Kidney (tissue), 22 donors: ENCODE measurements at places on chromosomes 11 and 22. TPM values are rescaled to one million over a fixed set of nuclear protein-coding genes. Genes with fewer than 3 reads are reported as not detected.

- DNase-seq: no peak
These were observed 4.3 kb downstream of the LGALS2 start for GRCh38 chr22:37575490-37576003.

GRCh38 chr11:70029861-70030380 is 48.2 kb upstream of the ANO1 start:
- DNase-seq: no peak

DNA sequence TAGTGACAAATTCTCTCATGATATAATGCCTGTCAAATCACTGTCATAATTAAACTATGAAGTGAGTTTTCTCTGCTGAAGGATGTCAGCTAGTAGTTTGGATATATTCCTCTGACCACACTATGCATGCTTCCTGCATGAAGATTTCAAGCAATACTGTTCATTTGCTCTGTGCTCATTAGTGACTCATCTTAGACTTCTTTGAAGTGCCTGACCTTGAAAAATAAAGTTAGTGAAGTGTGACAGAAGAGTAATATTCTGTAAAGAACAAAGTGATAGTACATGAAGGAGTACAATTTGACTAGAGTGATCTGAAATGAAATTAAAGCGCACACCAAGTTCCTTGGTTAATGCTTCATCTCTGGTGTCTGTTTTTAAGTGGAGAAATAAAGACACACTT is 629.5 kb upstream of the ANO3 start:
- no peak for DNase-seq

GRCh38 chr11:27496461-27496860 is 10.1 kb downstream of the LIN7C start:
- no peak for DNase-seq

GRCh38 chr11:74686792-74687191 is 44.4 kb downstream of the CHRDL2 start:
- DNase-seq: peak; percentile 8

GRCh38 chr11:2704356-2704755 is 4.6 kb upstream of the KCNQ1OT1 start:
- no peak for DNase-seq

- DNase-seq: no peak
These were observed 15.2 kb upstream of the LDHA start for GRCh38 chr11:18379201-18379600.

- DNase-seq: no peak
These were observed 389.4 kb upstream of the CADM1 start for GRCh38 chr11:115893461-115894099.

DNA sequence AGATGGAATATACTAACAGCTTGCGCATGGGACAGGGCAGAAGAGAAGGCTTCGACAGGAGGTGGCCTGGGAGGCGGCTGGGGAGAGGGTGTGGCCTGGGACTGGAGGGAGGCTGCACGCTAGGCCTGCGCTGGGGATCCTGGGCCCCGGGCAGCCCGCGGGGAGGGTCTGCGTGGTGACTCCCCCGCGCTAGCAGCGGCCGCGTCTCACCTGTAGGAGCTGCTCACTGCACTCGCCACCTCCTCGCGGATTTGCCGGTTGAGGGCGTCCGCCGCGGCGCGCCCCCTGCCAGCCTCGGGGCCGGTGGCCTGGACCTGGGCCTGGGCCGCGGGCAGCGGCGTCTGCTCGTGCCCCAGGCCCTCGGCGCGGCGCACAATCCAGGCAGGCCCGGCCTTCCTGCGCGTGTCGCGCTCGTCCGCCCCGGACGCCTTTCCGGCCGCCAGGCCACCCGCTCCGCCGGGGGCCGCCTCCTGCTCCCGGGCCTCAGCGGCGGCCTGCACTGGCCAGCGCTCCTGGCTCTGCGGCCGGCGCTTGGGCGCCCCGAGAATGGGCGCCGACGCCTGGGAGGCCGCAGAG is 1.5 kb downstream of the MAP6 start:
- peak; percentile 54 for DNase-seq

DNA sequence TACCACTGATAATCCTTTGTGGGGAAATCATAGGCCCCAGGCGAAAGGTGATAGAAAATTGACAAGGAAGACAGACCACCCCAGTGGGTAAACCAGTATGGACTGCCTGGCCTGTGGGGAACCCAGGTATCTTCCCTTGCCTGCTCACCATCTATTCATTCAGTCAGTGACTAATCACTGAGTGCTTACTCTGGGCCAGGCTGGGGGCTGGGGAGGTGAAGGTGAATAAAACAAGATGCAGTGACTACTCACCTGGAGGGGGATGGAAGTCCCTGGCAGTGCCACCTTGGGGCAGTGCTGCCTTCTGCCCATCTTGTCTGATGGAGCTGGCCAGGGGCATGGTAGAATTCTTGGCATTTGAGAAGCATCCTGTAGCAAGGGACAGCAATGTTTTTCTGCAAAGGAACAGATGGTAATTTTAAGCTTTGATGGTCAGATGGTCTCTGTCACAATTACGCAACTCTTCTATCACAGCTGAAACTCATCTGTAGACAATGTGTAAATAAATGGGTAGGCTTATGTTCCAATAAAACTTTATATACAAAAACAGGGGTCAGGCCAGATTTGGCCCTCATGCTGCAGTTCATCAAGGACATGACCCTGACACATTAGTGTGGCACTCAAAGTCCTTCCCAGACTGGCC is 4.6 kb downstream of the ISX start:
- DNase-seq: no peak

DNA sequence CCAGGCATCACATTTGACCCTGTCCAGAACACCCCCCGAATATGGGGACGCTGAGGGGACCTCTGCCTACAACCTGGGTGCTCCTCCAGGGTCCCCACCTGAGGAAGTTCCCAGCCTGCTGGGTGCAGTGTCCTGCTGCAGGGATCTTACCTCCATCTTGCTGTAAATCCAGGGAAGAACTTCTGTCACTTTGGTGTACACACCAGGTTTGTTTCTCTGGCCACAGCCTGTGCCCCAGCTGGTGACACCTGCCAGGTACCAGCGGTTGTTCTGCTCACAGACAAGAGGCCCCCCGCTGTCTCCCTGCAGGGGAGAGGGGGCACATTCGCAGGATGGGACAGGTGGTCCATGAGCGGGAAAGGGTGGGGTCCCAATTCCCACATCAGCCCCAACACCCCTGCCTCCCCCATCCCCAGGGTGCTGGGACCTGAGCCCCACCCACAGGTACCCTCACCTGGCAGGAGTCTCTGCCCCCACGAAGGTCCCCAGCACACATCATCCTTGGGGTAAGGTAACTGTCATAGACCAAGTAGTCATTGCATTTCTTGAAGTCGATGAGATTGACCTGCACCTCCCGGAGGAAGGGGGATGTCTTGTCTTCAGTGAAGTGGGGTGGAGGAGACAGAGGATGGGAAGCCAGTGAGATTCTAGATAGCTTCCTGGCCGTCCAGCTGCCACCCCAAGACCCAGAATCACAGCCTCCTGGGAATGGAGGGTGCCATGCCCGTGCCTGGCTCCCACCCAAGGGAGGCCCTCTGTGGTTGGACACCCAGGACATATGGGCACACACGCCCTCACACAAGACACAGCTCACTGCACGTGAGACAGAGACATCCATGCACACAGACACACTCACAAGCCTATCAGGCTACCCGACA is 25.5 kb downstream of the TMPRSS13 start:
- no peak for DNase-seq

- DNase-seq: no peak
These were observed 80.5 kb downstream of the MYO7A start for GRCh38 chr11:77208535-77208934.

GRCh38 chr11:112465433-112466024 is 204.9 kb upstream of the PLET1 start:
- DNase-seq: peak; percentile 53

DNA sequence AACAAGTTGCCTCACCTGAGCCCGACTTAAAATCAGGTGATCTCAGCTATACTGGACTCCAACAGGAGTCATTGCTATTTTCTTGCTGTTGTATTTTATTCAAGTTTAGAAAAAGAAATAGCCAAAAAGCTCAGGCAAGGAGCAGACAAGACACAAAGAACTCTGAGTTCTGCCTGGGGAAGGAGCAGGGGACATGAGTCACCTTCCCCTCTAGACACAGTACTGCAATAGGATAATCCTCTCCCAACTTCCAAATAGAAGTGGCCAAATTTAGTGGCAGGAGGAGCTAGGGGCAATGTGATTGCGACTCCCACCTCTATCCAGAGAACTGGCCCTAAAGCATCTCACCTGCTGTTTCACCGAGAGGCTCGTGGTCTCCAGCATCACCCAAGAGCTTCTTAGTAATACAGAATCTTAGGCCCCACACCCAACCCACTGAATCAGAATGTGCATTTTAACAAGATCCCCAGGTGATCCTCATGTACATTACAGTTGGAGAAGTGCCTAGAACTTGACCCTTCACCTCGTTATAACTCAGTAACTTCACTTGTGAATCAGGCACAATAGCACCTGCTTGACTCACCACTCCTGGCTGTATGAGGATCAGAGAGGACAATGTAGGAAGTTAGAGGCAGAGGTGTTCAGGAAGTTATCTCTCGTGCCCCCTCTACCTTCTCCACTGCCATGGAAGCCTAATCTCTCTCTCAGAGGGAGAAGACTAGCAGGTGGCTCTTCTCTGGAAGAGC is 56.8 kb upstream of the FBXO3 start:
- DNase-seq: no peak

DNA sequence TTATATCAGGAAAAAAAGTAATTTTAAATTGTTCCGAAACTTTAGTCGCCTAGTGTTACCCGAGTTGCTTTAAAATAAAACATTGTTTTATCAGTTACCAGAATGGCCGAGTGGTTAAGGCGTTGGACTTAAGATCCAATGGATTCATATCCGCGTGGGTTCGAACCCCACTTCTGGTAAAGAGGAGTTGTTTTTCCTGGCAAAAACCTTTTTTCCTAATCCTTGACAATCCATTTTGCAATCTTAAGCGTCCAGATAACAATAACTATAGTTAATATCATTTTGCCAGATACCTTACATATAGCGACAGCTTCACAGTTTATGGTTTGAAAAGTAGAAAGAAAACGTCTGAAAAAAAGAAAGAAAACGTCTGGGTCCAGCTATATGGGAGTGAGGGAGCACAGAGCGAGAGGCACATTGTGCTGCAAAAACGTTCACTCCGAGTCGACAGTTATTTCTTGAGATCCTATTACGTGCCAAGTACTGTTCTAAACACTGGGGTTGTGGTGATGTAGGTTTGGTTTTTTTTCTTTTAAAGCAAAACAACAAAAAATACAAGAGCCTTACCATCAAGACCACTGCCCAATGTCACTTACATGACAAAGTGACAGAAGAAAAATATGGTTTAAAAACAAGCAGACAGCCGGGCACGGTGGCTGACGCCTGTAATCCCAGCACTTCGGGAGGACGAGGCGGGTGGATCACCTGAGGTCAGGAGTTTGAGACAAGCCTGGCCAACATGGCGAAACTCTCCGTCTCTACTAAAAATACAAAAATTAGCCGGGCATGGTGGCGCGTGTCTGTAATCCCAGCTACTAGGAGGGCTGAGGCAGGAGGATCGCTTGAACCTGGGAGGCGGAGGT is 40.6 kb downstream of the OR4D9 start:
- DNase-seq: peak; percentile 58

DNA sequence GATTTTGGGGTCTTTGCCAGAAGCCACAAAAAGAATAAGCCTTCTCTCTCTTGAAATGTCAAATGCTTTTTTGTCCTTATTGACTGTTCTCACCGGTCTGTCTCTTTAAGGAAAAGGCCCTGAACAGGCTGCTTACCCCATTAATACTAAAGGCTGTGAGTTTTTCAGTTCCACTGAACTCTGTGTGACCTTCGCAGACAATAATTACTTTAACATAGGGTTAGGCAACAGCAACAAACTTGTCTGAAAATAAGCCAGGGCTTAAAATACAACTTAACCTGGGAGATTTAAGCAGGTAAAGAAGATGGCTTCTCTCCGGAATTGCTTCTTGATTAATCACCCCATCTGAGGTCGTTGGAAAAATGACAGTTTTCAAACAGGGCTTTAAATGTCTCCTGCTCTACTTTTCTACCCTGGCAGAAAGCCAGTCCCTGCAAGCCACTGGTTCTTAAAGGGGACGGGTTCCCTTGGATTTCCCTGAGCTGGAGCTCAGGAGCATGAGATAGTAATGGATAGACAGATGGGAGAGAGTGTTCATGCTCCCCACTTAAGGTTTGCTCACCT is 69.4 kb downstream of the ARL14EP start:
- peak; percentile 77 for DNase-seq

- DNase-seq: no peak
These were observed 54.4 kb downstream of the IGLL5 start for GRCh38 chr22:22941831-22942510.

- peak; percentile 84 for DNase-seq
These were observed 4.7 kb upstream of the SHISA8 start for GRCh38 chr22:41919357-41920224.

DNA sequence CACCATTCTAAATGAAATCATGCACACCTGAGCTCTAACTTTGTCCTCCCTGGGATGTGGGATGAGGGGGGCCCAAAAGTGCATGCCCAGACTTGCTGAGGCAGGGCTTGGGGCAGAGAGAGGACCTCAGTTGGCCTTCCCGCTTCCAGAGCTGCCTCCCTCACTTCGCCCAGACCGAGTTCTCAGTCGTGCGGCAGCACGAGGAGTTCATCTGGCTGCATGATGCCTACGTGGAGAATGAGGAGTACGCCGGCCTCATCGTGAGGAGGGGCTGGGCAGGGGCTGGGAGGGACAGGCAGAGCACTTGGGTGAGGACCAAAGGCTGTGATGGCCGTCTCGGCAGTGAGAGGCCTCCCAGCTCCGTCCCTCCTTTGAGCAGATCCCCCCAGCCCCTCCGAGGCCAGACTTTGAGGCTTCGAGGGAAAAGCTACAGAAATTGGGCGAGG is 8.2 kb downstream of the CFL1 start:
- DNase-seq: no peak

DNA sequence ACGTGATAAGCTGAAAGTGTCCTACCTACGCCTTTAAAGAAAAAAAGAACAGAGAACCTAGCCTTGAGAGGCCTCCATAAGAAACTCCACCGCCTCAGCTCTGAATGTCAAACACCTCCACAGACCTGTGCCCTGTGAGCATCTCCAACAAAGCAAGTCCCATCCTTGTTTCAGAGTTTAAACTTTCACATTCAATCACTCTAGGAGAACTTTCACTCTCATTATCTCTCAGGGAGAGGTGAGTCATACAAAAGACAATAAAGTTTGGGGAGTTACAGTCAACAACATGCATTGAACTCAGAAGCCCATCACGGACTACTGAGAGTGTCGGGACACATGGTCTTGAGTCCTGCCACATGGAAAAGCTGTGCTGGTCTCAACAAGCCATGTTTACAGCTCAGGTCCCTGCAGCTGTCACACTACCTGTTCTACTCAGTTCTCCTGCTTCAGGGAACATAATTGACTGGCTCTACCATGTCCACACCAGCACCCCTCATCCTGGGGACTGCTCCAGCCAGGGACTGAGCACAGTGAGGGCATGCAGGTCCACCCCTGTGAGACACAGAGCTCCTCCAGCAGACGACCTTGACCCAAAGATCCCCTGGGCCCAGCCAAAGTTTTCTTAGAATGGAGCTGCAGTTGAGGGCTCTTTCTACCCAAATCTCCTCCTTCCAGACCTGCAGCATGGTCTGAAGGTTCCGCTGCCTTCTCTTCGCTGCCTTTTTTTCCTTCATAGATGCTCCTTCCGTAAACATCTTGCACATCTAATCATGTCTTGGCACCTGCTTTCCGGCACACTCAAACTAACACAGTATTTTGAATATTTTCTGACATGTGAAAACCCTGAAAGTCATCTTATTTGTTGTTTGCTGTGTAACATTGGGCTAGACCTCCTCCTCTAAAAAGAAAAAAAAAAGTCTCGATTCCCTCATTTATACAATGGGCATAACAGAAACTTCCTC is 114.9 kb downstream of the ETS1 start:
- DNase-seq: no peak

GRCh38 chr11:125939081-125939521 is 6.7 kb upstream of the VSIG10L2 start:
- DNase-seq: no peak

CHRM1 gene
- total RNA-seq: 0.44 TPM

KCNJ1 gene
- 175 TPM for total RNA-seq

SYT9 gene
- 1.5 TPM for total RNA-seq

BTG4 gene
- not detected for total RNA-seq

BBOX1 gene
- 159 TPM for total RNA-seq
